ENCODE measurements at places on chromosomes 4 and X.

DNA sequence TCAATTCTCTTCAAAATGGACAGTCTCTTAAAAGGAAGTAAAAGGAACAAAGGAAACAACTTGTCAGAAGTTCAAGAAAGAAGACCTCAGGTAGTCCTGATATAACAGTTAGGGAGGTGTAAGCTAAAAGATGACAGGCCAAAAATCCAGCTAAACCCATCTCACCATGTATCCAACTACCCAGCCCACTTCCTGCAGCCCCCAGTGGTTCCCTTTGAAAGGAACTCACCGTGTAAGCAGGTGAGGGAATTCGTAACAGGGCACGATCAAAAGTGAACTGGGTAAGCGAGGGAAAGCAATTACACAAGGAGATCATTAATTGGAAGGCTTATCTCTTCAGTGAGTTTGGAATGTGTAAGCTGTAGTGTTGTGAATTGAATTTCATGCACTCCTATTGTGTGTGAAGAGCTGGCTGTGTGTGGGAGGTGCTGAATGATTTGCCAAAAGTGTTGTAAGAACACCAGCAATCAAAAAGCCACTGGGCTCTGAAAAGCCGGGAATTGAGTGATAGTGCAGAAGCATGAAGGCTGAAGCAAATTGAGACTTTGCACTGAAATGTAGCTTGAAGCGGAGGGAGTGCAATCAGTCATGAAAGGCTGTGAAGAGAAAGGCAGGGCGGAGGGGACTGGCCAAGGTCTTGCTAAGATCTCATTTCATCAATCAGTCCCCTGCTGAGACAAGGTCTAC lies 914.2 kb upstream of the LCORL start:
- no peak for DNase-seq

DNA sequence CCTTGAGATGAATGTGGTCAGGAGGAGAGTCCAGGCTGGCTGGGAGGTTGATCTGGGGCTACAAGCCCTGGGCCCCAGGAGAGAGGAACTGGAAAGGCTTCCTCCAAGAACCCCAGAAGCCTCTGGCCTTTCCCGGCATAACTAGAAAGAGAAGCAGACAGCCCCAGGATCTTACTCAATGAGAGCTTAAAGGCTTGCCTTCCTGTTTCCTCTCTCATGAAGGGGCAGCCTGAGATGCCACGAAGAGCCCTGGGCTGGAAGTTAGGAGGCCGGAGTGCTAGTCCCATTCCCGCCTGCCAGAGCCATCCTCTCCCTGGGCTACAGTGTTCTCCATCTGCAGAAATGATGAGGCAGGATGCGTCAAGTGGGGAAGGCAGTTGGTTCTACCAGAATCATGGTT lies 20.1 kb upstream of the XPNPEP2 start:
- no peak for DNase-seq

DNA sequence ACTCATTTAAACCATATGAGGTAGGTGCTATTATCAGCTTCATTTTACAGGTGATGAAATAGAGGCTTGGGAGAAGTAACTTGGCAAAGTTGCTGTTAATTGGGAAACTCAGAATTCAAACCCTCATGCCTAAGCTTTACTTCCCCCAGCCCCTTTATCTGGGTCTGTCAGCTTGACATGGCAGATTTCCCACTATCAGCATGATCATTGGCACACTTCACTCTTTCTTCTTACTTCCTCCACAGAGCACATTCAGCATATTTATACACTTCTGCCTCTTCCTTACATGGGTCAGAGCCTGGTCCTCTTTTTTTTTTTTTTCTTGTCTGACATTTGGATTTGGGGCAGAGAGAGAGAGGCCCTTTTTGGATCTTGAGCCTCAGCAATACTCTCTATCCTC lies 56.5 kb upstream of the ARX start:
- no peak for DNase-seq

GRCh38 chrX:109623997-109624396 lies 975 bp downstream of the KCNE5 start:
- DNase-seq = no peak

DNA sequence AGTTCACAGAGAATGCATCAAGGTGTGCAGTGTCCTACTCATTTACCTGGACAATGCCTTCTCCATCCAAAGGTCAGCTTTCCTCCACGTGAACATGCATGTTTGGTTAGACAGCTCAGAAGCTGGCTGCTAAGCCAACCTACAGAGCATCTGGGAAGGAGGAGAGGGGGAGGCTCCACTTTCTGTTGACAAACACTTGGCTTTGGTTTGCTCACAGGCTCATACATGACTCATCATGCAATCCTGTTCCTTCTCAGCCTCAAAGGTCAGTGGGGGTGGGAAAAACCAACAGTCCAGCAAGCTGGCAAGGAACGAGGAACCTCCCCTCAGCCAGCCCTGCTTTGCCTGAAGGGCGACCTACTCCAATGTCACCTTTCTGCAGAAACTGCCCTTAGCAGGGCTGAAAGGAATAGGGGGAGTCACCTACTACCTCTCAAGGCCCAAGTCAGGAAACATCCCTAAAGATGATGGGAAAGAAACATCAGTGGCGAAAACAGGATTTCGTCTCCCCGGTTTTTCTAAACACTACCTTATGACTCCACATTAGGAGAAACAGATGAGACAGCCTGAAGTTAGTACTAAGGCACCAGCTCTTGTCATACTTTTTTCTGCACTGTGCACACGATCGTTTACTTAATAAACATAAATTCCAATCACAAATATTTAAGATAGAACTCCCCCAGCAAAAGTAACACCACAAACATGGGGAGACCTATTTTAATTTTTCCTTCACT lies 37.9 kb downstream of the RELL1 start:
- DNase-seq = no peak

DNA sequence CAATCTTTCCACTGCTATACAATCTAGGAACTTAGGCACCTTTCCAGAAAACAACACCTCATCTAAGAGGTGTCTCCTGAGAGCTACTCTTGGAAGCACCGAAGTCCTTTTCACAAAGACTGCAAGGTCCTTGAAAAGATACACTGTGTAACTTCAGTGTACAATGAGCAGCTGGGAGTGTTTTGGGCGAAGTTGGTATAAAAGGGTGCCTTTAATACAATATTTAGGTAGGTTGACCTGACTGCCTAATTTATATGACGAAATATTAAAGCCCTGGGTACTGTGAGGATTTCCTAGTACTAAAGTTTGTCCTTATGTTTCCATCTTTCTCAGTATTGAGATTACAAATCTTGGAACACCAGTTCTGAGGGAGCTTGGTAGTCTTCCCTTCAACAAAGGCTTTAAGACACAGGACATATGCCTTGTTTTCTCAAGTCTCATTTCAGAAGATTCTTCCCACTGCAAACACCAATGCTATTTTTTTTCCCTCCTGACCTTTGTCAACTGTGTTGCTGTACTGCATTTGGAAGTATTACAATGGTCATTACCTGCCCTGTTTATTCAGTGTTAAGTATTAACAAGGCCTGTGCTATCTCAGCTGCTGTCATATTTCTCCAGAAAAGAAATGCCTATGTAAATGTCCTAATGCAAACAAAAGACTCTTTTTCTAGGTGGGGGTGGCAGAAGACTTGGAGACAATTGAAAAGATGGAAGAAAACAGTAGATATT lies 134.2 kb downstream of the MAML3 start:
- DNase-seq = no peak

DNA sequence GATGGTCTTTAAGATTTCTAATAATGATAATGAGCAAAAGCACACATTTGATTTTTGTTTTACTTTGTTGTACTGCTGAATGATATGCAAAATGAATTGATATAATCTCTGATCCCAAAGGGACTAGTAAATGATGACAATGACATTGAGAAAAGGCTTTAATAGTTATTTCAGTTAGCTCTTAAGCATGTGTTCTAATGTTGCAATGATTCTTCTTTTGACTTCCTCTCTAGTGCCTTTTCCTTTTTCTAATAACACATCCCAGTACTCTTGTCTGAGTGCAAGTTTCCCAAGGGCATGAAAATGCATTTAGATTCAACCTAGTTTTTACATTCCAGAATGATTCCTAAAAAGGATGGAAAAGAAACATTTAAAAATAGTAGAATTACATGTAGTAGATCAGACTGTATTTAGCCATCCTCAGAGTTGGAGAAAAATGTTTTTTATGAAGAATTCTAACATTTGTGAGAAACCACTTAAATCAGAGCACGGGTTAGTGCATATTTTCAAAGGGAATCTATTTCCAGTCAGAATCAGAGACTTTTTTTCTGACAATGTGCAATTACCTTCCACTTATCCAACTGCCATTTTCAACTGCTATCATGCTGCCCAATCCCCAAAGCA lies 508.8 kb downstream of the C4orf33 start:
- DNase-seq = no peak

- no peak for DNase-seq
Observed at GRCh38 chr4:176726803-176727202, 65.9 kb downstream of the VEGFC start.

GRCh38 chrX:50483283-50483682 lies 12.7 kb upstream of the DGKK start:
- DNase-seq = no peak

DNA sequence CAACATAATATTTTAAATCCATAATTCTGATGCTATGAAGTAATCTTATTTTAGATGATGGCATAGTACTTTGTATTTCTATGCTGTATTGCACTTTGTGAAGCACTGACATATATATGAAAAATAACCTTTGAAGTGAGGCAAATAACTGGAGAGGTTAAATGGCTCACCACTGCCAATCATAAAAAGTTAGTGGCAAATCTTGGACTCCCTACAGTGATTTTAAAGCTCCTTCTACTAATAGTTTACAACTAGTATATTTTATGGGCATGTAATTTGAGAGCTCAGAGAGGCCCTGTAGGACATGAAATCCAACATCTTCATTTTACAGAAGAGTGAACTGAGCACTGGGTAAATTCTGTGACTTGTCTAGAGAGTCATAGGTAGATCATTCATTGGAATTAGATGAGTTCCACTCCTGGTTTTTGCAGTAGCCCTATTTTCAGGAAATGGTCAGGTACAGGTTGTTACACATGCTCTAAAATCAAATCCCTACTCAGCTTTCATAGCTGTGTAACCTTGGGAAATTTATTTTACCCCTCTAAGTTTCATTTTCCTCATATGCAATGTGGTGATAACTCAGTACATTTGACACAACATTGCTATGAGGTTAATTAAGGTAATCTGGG lies 804 bp upstream of the GC start:
- no peak for DNase-seq

DNA sequence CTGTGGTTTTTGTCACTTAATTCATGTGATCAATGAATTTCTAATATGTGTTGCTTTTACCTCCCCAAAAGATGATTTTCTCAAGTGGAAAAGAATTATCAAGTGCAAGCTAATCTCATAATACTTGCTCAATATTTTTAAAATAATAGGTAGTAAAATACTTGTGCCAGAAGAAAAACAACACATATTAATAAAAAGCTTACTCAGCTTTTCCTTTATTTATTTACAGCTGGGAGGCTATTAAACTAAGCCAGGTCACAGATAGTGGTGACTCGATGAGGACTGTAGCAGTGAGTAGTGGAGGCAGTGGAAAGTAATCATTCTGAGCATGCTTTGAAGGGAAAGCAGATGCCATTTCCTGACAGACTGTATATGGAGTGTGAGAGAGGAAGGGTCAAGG lies 96.1 kb downstream of the PRDM5 start:
- no peak for DNase-seq

- DNase-seq = no peak
Observed at GRCh38 chr4:1208266-1208961, 36.0 kb upstream of the SPON2 start.

DNA sequence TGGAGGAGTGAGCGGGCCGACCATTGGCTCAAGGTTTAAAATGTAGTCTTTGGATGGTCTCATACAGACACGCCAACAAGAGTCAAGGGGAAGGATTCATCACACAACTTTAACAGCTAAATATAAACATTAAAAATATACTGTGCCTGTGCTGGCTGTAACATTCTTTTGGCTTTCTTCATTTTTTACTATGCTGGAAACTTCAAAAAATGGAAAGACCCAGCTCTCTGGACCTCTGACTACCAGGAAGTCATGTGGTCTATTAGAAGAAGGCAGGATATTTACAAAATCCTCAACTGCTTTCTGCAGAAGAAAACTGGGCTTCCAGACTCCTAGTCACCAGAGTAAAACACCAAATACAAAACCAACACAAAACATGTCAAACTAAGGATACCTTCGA lies 49.8 kb upstream of the KLF3 start:
- no peak for DNase-seq

DNA sequence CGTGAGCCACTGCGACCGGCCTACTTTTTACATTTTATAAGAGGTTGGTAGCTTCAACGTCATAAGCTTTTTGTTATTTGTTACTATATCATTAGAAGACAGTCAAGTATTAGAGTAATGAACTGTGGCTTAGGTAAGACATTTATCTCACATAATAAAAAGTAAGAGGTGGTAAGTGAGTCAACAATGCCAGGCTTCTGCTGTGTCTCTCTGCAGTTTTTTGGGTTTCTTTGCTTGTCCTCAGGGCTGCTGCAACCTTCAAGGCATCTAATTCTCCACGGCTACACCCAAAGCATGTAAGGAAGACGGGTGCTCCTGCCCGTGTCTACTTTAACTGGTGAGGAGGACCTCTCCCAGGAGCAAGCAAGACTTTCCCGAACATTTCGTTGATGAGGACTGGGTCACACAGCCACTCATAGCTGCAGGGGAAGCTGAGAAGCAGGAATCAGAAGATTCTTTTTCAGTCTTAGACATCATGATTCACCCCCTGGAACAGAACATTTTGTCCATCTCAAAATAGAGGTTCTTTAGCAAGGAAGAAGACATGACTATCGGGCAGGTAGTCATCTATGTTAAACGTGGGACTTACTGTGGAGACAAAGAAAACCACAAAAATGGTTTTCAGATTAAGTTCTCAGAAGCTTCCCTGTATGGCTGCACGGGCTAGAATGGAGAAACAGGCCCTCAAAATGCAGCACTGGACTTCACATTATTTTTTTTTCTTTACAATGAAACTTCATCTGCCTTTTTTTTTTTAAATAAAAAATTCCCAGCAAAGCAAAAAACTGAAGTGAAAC lies 13.0 kb upstream of the RHOH start:
- DNase-seq = no peak

GRCh38 chr4:173192375-173193162 lies 24.0 kb downstream of the GALNT7 start:
- no peak for DNase-seq

DNA sequence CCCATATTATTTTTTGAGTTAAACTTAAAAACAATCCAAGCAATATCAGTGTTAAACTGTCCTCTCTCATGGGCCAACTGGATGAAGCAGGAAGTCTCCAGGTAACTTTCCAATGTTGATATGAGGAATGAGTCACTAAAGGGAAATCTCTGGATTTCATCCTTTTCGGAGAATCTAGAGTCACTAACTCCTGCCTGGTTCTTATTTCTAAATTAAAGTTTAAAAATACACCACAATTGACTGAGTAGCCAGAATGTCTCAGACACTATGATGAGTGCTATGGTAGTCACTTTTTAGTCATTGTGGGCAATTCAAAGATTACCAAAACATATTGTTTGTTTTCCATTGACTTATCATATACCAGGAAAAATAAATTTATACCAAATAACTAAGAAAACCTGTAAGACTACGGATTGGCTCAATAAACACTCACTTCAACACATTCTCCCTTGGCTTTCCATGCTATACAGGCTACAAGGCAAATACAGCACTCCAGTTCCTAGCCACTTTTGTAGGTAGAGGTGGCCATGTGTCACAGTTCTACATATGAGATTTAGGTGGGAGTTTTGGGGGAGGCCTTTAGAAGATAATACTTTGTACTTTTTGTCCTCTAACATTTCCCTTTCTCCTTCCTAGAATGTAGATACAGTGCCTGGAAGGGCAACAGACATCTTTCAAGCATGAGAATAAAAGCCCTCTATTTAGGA lies 8.6 kb downstream of the SLC9B2 start:
- DNase-seq = no peak

- DNase-seq = no peak
Observed at GRCh38 chrX:106730401-106730800, 3.9 kb downstream of the RNF128 start.

All from esophagus squamous epithelium (tissue), 5 donors.